ENCODE measurements at places on chromosomes 6 and 20.

- no peak for DNase-seq
Measured at GRCh38 chr6:33820784-33821520, 17.1 kb upstream of the MLN start.

DNA sequence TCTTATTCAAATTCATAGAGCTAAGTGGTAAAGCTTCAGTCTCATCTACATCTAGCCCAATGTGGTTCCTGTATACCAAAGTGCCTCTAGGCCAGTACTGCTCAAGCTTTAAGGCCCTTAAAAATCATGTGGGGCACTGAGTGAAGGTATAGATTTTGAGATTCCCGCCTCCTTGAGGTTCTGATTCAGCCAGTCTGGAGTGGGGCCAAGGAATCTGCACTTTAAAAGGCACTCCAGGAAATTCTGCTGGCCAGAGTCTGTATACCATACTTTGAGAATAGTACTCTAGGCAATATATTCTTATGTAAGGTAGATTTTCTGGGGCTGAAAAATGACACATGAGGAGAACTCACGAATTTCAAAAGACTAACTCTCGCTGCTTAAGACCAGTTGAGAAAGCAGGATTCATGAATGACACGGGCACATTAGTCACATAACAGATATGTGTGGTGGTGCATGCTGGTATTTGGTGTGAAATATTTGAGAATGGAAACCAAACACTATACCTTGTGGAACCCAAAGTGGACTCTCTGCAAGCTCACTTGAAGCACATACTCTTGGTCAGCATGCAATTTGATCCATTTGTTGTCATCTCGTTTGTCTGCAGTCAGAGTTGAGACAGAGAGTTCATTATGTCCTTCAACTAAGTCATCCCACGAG is 47.6 kb upstream of the SIM1 start:
- no peak for DNase-seq

GRCh38 chr6:99096170-99096569 is 148.4 kb upstream of the FBXL4 start:
- DNase-seq = no peak

DNA sequence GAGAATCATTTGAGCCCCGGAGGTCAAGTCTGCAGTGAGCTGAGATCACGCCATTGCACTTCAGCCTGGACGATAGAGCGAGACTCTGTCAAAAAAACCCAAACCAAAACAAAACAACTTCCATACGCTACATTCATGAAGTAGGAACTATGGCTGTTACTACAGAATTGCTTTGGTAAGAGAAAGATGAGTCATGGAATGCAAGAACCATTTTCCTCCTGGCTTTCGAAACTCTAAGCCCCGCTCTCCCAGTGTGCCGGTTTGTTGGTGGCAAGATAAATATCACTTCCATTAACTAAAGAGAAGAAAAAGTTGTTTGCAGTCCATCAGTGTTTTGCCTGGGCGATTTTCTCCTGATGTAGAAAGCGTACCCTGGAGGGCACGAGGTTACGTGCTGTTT is 61.3 kb downstream of the ZDHHC14 start:
- no peak for DNase-seq

GRCh38 chr6:71513036-71513435 is 224.4 kb downstream of the OGFRL1 start:
- DNase-seq = no peak

DNA sequence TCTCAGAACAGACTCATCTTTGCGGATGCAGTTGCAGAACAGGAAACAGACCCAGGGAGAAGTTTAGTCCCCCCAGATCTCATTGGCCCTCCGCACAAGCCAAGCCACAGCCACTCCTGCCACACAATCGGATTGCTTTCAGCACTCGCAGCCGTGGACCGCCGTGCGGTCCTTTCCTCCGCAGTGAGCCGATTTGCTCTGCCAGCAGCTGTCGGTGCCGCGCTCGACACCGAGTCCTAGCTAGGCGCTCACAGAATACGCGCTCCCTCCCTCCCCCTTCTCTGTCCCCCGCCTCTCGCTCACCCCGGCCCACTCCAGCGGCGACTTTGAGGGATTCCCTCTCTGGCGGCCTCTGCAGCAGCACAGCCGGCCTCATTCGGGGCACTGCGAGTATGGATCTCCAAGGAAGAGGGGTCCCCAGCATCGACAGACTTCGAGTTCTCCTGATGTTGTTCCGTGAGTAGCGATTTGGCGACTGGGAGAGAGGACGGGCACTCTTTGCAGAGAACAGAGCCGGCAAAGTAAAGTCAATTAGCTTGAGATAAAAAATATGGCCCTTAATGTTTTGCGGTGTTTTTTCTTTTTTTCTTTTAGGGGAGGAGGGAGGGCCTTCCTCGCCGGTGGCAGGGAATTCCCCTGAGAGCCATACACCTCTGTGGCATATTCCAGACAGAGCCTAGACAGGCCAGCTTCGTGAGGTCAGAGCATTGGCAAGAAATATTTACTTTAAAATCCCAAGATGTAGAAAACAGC is at the start of gene LAMP5:
LAMP5 (plus strand) TSS at position 130 of the 753 bp plus-strand sequence; CDS start at position 393, 263 bp downstream.
- DNase-seq = no peak

- no peak for DNase-seq
Measured at GRCh38 chr20:62949153-62949821, 3.2 kb upstream of the SLC17A9 start.

GRCh38 chr6:158206740-158207421 is 38.7 kb downstream of the GTF2H5 start:
- DNase-seq = no peak

- DNase-seq = no peak
Measured at GRCh38 chr6:10312445-10312844, 102.4 kb downstream of the TFAP2A start.

DNA sequence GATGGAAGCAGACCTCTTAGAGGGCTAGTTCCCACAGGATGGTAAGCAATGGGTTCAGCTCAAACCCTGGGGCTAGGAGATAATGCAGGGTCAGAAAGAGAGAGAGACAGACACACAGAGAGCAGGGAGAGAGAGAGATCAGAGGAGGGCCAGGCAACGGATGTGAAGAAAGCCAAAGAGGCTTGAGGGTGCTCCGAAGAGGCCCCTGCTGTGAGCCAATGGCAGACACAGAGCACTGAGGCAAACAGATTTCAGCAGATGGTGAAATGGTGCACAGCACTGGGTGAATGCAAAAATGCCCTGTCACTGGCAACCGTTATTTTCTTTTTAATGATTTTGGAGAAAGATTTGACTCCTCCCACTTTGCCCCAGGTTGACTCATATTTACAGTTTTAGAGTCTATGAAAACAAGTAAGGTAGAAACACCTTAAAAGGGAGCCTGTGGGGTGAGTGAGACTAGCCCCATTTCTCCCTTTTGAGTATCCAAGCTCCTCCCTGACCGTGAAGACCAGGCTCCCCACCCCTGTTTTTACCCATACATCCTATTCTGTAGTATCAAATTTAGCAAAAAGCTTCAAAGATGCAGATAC is 840 bp downstream of the DEFB132 start:
- no peak for DNase-seq

- DNase-seq = no peak
Measured at GRCh38 chr6:22808466-22808865, 239.1 kb downstream of the HDGFL1 start.

DNA sequence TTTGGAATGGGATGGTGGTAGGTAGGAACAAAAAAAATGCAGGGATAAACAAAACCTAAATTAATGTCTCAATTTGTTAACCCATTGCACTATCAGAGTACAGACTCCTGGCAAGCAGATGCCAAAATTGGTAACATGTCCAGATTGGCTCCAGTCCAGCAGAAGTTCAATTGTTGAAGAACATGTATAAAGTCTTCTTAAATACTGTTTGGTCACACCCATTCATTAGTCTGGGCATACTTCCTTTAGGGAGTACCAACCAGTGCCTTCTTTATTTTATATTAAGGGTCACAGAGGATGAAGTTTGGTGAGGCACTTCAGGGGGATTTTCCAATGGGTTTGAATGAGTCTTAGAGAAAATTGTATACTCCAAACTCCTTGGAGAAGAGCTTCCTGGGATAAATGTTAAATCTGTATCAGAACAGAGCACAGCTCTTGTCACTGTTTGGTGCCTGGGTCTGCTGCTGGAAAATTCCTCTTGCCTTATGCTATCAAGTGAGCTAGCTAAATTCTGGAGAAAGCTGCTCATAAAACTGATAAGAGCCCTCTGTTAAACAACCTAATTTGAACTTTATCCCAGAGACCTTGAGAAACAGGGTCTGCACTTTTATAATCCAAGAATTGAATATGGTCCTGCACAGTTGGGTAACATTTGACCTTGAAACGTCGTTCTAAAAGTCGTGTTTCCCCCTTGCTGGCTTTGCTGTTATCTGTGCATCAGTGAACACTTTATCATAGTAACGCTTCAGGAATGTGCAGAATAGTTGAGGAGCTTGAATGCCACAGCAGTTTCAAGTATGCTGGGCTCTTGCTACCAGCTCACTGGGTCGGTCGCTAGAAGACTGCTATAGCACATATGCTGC is 334.1 kb upstream of the CITED2 start:
- DNase-seq = no peak

DNA sequence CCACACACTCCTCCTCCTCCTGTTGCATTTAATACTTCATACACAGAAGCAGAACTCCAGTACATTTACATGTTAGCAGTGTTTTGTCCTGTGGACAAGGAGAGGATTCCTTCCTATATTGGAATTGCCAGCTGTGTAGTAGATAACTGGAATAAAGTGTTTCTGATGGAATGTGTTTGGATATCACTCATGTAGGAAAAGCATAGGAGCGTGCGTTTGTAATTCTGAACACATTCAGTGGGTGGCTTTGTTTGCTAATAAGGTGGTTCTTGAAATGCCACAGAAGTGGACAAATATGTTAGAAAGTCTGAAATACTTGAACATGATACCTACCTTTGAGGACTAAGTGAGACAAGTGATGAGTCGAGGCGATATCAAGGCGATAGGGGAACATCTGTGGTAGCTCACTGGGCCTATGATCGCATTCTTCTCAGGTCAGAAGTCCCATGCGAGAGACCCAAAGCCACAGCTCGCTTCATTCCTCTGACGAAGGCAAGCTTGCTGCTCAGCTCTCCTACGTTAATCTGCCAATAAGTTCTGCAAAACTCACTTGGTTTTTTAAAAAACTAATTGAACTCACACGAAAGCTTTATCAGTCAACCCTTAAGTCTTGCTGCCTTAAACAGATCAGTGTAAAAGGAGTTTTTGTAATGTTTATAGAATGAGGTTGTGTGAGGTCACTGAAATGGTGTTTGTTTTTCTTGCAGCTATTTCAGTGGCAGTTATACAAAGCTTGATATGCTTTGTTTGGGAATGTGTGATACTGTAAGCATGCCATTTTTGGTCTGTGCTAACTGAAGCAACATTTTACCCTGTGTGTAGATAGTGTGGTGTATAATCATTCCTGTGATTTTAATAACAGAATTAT is 159.9 kb downstream of the SOX4 start:
- DNase-seq = no peak

DNA sequence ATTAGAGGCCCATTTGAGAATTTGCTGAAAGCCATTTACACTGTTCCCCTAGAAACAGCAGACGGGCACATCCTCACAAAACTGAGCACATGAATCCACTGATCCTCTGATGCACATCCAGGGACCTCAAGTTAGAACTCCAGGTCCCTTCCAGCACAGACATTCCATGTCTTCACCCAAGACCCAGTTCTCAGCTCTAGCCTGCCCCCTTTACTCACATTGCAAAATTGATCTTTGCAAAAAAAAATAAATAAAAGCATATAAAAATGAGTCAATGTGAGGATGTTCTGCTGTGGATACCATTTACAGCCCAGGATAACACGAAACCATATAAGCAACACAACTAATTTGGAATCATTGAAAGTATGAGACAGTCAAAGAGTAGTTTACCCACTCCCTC is 458.2 kb upstream of the JARID2 start:
- DNase-seq = no peak

GRCh38 chr6:133671376-133671775 is 217.5 kb upstream of the TCF21 start:
- DNase-seq = no peak

DNA sequence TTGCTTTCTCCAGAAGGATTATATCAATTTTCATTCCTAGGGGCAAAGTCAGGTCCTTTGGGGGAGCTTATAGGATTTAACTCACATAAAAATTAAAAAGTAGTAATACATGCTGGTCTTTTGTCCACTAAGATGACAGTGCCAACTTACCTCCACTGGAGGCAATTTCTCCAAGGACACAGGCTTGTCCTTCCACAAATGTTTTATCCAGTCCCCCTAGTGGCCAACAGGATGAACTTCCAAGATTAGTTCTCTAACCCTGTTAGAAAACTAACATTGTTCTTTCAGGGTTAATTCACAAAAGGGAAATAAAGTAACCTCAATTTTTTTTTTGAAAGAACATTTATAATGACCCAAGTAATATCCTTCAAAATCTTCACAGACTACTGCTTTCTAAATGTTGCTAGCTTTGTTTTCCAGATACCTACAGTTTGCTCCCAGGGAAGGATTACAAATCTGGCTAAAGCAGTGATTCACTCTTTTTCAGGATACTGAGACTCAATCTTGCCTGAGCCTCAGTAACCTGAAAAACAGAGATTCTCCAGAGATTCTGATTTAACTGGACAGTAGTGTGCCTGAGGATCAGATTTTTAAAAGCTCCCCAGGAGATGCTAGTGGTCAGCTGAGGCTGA is 31.7 kb upstream of the UBR2 start:
- no peak for DNase-seq

GRCh38 chr20:31236953-31237352 is 20.5 kb upstream of the DEFB115 start:
- DNase-seq = no peak

DNA sequence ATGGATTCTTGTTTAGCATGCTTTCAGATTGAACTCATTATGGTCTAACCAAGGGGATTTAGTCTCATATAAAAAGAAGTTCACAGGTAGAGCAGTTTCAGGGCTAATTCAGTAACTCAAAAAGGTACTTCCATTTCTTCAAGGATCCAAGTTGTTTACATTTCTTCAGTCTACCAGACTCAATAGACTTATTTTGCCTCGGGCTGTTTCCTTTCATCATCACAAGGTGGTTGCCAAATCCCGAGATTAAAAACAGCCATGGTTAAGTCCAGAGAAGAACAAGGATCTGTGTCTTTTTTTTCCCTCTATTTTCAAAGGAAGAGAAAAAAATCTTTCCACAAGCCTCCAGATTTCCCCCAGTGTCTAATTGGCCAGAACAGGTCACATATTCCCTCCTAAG is 69.8 kb upstream of the SNX9 start:
- no peak for DNase-seq

GRCh38 chr6:39980839-39981580 is 46.7 kb upstream of the MOCS1 start:
- DNase-seq = no peak

DNA sequence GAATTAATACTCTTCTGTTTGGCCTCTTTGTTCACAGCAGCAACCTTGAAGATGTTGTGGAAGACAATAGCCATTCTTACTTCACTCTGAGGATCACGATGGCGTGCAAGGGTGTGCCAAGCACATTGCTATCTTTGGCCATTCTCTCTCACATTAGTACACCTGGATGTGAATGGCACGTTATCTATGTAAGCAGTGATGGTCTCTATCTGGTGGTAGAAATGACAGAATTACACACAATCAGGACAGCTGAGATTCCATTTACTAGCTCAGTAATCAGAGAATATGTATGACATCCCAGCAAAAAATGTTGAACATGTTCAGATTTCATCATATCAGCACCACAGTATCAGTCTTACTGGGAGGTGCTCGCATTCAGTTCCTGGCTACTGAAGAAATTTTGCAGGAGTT is 116.2 kb downstream of the LCA5 start:
- no peak for DNase-seq
